Eye (tissue), 1 donor: ENCODE measurements at places on chromosomes 1 and 21.

GRCh38 chr1:216894494-216894893, 171.3 kb upstream of the ESRRG start:
- DNase-seq, result peak; percentile 75

GRCh38 chr1:183967914-183968313, 69.6 kb downstream of the COLGALT2 start:
- no peak for DNase-seq

DNA sequence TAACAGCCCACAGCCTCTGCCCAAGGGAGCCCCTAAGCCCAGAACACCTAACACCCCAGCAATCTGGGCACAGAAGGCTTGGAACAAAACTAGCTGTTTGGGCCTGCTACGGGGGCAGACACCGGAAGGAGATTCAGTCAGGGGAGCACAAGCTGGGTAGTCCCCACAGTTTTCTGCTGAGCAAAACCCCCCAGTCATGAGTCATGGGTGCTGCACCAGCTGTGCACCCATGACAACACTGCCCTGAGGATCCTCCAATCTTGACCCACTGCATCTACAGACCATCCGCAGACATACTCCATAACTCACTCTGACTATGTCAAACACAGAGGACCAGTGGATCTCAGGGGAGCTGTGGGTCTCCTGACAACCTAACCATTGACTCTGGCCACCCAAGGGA, 105.1 kb downstream of the LRIG2 start:
- DNase-seq, result no peak

DNA sequence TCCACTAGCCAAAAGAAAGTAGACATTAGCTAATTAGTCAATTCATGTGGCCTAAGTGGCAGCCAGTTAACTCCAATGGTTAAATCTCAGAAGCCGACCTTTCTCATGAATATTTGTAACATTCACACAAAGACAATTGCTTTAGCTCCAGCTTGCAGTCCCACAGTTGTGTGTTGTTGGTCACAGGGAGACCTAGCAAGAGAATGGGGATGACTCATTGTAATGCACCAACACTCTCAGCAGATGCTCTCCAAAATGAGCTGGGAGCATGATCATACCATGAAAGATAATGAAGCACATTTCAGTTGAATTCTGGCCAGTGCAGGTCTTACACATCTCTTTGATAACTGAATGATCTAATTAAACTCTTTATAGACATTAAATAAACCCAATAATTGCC, 160.4 kb downstream of the HLX start:
- no peak for DNase-seq

- DNase-seq, result no peak
These were observed 218.1 kb downstream of the ST6GALNAC3 start for GRCh38 chr1:76292418-76293184.

- DNase-seq, result no peak
These were observed 28.8 kb upstream of the TRIM45 start for GRCh38 chr1:117150316-117150715.

GRCh38 chr1:216462066-216462775, 39.0 kb upstream of the USH2A start:
- no peak for DNase-seq

DNA sequence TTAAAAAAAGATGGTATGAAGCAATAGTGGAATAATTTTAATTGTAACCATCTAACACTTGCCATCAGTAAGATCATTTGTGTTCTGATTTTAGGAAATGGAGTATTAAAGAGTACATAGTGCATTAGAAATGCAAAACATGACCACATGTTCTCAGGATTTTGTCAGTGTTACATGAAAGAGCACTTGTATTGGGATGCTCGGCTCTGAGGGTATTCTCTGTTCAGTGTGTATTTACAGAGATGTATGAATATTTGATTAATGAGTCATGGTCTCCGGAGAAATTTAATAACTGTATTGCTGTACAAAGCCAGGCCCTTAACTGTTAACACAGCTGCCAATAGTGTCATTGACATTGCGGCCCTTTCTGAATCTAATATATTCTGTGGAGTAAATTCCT, 91.7 kb downstream of the ATG4C start:
- no peak for DNase-seq

- no peak for DNase-seq
These were observed 881.0 kb downstream of the AMY1C start for GRCh38 chr1:104630567-104631149.

- DNase-seq, result peak; percentile 71
These were observed 936 bp upstream of the NCAM2 start for GRCh38 chr21:20997311-20997635.

DNA sequence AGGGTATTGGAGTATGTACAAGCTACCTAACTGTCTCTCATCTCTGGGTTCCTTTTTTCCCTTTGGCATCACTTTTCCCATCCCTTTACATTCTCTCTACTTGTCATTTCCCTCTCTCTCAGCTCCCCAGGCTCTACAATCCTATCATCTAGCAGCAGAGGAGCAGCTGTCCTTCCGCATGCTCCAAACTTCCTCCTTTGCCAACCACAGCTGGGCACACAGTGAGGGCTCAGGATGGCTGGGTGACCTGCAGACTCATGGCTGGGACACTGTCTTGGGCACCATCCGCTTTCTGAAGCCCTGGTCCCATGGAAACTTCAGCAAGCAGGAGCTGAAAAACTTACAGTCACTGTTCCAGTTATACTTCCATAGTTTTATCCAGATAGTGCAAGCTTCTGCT, 561 bp downstream of the CD1E start:
- no peak for DNase-seq

- DNase-seq, result peak; percentile 76
These were observed 4.0 kb upstream of the PROX1 start for GRCh38 chr1:213983493-213984386.

DNA sequence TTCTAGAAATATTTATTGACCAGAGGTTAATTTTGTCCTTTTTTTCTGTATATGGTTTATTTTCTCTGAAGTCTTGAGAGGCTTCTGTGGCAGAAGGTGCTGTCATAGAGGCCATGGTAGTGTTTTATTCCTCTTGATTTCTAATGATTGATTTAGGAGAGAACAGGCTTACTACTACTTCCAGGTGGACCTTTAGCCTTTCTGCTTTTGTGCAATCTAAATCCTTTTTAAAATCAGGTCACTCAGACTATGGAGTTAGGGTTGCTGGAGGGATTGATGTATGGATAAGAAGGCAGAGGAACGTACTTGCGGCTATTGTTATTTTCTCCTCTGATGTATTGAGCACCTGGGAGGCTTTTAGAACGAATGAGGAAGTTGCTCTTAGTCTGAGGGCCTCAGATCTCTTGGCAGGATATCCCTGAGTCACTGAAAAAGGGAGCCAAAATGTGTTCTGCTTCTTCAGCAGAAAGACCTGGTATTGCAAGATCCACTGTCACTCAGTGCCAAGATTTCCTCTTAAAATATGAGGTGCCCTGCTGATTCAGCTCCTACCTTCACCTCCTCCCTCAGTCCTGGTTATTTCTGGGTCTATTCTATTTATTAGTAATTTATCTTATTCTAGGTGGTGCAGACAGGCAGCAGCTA, 277.4 kb downstream of the ZNF648 start:
- DNase-seq, result no peak

- DNase-seq, result no peak
These were observed 24.6 kb upstream of the SLC35A3 start for GRCh38 chr1:99945174-99945573.

DNA sequence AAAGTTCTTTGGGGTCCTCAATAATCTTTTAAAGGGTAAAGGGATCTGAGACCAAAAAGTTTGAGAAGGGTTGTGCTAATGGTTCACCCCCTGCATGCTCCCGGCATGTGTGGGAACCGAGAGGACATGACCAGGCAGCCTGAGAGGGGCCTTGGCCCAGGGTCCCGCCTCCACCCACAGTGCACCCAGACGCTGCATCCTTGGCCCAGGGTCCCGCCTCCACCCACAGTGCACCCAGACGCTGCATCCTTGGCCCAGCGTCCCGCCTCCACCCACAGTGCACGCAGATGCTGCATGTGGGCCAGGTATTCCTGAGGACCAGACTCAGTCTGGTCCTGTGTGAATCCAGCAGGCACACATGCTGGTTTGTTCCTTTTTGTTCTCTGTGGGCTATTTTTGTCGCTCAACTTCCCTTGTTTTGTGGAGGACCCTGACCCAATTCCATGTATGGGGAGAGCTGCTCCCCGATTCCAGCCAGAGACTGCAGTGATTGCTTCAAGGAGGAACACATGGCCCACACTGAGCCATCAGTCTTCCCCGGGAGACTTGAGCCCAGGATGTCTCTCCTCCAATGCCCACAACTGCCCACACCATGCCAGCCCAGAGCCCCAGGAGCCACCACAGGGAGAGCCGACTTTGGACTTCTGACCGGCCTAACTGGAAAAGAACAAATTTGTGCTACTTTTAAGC, 3.5 kb downstream of the NPHP4 start:
- no peak for DNase-seq

DNA sequence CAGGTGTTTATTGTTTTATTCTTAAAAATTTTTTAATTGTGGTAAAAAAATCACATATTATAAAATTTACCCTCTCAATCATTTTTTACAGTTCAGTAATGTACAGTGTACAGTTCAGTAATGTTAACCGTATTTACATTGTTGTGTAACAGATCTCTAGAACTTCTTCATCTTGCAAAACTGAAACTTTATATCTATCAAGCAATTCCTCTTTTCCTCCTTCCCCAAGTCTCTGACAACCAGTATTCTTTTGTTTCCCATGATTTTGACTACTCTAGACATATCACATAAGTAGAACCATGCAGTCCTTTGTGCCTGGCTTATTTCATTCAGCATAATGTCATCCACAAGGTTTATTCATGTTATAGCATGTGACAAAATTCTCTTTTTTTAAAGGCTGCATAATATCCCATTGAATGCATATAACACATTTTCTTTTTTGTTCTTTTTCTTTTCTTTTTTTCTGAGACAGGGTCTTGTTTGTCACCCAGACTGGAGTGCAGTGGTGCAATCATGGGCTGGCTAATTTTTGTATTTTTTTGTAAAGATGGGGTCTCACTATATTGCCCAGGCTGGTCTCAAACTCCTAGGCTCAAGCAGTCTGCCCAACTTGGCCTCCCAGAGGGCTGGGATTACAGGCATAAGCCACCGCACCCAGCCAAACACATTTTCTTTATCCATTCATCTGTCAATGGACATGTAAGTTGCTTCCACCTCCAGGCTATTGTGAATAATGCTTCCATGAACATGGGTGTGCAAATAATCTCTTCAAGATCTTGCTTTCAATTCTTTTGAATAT, 17.2 kb upstream of the RCSD1 start:
- no peak for DNase-seq

GRCh38 chr1:19765623-19766022, 34.1 kb downstream of the TMCO4 start:
- DNase-seq, result no peak

DNA sequence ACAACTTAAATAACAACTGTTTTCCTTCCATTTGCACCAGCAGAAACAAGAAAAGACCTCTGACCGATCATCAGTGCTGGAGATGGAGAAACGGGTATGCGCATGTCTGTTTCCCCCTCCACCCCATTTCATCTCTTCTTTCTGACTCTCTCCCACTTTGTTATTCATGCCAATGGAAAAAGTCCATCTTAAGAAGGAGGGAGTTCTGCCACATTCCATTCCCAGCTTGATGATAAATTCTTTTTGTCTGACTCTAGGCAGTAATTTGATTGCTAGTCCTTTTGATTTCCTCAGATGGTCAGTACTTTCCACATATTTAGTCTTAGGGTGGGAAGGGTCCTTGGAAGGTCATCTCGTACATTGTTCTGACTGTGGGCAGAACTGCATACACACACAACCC, 142.5 kb downstream of the SYT2 start:
- DNase-seq, result no peak

DNA sequence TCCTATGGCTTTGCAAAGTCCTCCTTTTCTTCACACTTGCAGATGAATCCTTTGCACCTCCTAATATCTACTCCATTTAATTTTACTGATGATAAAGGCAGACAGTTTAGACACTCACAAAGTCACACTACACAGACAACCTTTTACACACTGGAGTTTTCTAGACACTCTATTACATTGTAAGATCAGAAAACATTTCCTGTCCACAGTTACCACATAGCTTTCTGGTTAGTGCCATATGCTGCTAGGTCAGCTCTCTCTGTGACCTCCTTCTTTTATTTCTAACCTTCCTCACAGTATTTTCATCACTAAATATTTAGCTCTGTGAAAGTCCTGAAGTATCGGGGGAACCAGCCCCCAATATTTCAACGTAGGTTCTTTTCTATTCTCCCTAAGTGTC, 5.1 kb downstream of the SH2D1B start:
- no peak for DNase-seq

DNA sequence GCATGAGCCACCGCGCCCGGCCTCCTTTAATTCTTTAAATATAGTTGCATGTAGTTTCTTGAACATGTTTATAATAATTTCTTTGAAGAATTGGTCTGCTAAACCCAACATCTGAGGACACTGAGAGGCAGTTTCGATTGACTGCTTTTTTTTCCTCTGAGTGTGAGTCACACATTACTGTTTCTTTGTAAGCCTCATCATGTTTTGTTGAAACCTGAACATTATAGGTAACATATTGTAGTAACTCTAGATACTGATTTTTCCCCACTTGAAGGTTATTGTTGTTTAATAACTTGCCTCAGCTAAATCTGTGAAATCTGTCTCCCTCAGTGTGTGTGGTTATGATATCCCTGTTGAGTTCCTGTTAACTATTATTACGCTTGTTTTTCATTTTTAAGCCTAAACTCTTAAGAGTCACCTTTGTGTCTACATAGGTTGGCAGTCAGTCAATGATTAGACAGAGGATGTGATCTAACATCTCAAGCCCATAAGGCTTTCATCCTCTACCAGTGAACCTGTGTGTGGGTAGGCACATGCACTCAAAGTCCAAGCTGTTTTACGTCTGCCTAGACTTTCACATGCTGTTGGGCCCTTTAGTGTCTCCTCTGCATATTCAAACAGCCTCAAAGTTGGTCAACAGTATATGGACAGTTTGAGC, 155.5 kb downstream of the KCNH1 start:
- DNase-seq, result no peak

DNA sequence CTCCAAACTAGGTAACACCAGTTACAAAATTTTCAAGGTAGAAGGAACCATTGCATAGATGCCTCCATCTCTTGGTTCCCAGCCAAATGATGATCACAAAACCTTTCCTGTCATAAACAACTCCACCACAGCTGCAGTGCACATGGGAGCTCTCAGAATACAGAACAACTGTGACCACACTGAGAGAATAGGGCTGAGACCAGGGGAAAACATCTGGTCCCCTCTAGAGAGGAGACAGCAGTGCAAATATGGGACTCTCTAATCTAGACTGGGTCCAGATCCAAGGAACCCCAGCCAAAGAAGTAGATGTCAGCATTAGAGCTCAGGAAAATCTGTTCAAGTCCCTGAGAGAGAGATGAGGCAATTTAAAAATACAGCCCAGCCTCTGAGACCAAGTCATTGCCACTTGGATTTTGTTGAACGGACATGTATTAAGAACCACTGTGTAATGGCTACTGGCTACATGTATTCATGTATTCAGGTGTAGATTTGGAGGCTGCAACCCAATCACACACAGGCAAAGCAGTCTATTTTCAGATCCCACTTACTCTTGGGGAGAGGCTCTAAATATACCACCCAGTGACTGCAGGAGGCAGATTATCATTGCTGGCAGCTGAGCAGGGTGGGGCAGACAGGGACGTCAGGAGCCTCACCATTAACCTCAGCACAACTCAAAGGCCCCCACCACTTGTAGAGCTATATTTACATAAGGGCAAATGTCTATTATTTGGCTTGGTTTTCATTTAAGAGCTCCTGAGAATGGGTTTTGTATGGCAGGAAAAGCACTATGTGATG, 7.6 kb upstream of the RXRG start:
- no peak for DNase-seq
